NCI-H1694 (cell line): ENCODE measurements at places on chromosomes 3 and 15.

DNA sequence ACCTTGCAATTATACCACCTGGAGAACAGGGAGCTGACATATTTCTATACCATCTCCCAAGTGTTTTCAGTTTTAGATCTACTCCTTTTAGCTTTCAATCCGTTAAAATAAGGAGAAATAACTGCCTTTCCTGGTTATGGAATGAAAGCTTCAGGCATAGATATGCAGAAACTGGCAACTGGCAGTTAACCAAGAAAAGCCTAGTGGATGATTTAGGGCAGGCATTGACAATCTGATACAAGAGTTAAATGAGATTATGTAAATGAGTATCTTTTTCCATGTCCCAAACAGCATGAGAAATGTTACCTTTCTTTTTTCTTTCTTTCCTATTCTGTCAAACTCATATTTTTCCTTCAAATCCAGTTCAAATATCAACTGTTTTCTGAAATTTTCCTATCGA lies 689.1 kb upstream of the DPPA4 start:
- no peak for DNase-seq

DNA sequence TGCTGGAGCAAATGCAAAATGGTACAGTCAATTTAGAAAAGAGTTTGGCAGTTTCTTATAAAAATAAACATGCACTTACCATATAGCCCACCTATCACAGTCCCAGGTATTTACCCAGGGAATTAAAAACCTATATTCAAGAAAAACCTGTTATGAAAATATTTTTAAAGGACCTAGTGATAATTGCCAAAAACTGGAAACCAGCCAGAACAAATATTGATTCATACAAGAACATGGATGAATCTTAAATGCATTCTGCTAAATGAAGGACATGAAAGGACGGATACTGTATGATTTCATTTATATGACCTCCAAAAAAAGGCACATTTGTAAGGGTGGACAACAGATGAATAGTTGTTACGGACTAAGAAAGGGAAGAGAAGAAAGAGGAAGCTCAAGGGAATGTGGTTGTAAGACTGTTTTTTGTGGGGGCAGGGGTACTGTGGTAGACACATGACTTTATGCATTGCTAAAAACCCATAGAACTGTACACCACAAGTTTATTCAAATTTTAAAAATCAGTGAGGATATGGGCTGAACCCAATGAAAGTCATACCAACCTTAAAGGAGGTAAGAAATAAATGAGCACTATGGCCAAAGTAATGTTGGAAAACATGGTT lies 61.0 kb downstream of the ZBBX start:
- no peak for DNase-seq

- no peak for DNase-seq
These were observed 38.9 kb downstream of the TMEM266 start for GRCh38 chr15:76098685-76099084.

GRCh38 chr15:99148851-99149276 lies 44.0 kb downstream of the SYNM start:
- DNase-seq: no peak

GRCh38 chr3:65871305-65872141 lies 167.2 kb downstream of the MAGI1 start:
- no peak for DNase-seq

DNA sequence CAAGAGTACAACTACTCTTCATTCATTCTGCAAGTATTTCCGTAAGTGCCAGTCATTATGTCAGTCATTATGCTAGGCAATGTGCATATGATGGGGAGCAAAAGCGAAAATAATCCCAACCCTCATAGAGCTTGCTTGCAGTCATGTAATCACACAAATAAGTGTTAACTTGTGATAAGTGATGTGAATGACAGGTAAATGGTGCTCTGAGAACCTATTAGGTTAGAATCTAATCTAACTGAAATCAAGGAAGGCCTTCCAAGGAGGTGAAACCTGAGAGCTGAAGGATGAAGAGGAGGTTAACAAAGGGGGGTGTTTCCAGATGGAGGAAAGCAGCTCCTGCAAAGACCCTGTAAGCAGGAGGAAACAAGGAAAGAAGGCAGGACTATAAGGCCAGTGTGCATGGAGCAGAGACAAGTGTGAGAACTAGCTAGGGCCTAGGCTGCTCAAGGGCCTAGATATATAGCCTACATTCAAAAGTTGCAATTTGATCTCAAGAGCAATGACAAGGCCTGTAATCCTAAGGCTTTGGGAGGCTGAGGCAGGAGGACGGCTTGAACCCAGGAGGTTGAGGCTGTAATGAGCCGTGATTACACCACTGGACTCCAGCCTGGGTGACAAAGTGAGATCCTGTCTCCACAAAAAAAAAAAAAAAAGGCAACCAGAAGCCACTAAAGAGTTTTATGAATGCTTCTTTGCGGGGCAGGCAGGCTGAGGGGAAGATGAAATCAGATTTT lies 5.3 kb downstream of the PTPN9 start:
- no peak for DNase-seq

DNA sequence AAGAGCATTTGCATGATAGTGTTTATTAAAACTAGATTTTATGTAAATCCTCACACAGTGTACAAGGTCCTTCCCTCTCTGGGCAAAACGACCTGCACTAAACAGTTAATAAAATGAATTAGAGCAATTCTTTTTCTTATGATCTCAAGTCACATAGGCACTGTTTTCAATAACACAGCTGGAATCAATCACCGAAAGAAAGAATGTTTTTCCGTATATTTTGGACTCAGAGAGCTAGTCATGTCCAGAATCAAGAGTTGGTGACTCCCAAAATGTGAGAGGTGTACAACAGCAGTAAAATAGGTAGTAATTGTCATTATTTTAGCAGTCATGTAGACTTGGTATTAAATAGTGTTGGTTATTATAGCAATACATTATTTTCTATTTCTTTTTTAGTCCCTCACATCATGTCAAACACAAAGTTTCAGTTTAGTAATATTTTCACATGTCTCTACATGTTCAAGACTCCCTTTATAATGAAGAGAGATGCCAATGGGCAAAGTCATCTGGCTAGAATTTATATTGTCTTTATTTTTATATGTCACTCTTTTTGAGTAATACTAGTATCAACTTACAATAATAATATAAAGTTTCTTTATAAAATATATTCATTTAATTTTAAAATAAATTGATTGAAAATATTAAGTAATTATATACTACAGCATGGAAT lies 448.6 kb upstream of the CDIN1 start:
- no peak for DNase-seq

DNA sequence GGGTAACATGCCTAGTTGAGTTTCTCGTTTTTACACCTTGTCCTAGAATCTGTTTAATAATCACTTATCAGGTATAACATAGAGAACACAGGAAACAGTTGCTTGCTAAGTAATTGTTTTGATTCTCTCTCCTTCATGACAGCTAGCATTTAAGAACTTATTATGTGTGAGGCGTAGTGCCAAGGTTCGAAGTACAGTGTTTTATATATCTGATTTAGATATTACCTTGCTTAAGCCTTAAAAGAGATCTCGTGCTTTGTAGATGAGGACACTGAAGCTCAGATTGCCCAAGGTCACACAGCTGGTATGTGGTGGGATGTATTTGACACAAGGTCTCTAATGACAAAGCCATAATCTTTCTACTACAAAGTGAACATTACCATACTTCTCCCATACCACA lies 29.0 kb upstream of the IFT57 start:
- no peak for DNase-seq

GRCh38 chr3:193391902-193392301 lies 13.3 kb upstream of the ATP13A5 start:
- DNase-seq: no peak

GRCh38 chr15:65086680-65087111 lies 10.2 kb downstream of the KBTBD13 start:
- peak; percentile 1 for DNase-seq

GRCh38 chr3:127209840-127210653 lies 17.1 kb downstream of the PRR23E start:
- no peak for DNase-seq

DNA sequence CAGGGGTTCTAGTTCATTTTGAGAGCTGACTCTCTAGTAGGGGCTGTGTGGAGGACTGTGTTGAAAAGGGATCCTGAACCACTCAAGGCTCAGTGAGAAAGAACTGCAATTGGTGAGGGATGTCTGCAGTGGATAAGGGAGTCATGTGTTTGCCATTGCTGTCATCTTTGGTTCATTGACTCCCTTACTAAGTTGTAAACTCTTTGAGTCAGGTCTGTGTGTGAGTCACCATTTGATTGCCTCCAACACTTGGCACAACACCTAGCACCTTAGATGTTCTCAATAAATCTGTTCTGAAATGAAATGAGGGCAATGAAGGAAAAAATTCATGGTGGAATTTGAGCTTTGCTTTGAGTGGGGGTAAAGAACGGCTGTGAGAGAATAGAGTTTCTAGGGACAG lies 51.7 kb downstream of the PLS1 start:
- DNase-seq: no peak

GRCh38 chr3:127114337-127115070 lies 78.4 kb upstream of the PRR23E start:
- peak; percentile 81 for DNase-seq

GRCh38 chr3:131518680-131519079 lies 15.9 kb upstream of the MRPL3 start:
- DNase-seq: no peak

GRCh38 chr3:193879864-193880242 lies 256.1 kb upstream of the HES1 start:
- DNase-seq: no peak

DNA sequence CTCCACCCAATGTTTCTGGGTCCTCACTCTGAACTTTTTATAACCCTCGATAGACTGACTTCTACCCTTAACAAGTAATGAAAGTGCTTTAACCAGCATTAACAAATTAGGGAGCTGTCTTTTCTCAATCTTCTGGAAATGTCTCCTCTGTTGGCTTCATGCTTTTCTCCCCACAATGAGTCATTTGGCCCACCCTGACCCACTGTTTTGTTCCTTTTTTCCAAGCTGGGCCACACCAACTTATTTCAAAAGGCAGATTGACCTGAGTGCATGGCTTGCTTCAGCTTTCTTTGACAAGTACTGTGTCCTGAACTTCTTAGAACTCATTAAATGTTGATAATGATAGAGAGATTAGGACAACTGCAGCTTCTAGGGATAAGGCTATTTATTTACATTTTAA lies 199.6 kb upstream of the SEMA6D start:
- no peak for DNase-seq

GRCh38 chr3:129415830-129416229 lies 12.6 kb downstream of the EFCAB12 start:
- DNase-seq: no peak

- DNase-seq: no peak
These were observed 22.3 kb upstream of the LMOD3 start for GRCh38 chr3:69144631-69145245.

GRCh38 chr3:53773611-53774368 lies 72.4 kb downstream of the CHDH start:
- no peak for DNase-seq
